ENCODE measurements at places on chromosomes 2 and 18.

DNA sequence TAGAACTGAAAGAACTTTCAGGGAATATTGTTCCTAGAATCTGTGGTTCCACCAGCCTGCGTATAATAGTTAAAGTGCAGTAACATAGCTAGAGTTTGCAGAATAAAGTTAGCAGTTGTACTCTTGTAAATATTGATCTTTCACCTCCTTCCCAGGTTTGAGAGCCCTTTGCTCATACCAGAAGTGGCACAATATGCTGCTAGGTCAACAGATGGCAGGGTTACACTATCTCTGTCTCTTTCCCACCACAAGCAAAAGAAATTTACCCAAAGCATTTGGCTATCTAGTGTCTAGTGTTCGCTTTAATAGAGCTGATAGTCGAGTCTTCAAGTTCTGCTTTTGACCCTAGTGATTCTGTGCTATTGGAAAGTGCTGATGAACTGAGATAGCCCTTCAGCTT, 119.0 kb upstream of the KLHL14 start:
- no peak for DNase-seq

GRCh38 chr18:3148930-3149535, 70.7 kb downstream of the MYOM1 start:
- DNase-seq, result no peak

DNA sequence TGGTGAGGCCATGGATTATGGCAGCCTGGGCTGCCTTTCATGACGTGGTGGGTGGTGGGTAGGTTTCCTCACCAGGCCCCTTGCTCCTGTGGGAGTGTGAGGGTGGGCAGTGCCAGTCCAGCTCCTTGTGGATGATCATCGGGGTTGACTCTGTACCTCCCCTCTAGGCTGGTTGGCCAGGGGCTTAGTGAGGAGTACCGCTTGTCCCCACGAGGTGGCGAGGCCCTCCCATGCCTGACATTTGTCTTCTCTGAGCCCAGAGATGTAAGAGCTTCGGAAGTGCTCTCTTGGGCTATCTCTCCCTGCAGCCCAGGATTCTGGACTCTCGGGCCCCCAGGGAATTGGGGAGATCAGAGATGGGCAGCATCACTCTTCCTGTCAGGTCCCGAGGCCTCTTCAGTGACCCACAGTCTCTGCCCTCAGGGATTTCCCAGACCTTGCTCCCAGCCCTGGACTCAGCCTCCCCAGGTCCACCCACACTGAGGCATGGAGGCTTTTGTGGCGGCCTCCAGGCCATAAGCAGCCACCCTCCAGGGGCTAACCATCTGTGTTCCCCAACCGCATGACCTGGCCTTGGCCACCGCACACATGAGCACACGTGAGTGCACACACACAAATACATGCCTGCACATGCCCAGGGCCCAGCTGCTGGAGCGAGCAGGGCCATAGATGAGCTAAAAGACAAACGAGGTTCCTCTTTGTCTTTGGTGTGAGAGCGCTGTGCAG, 6.5 kb downstream of the SPR start:
- peak; percentile 80 for DNase-seq

GRCh38 chr2:102111823-102112222, 30.7 kb upstream of the IL1R1 start:
- no peak for DNase-seq

- no peak for DNase-seq
Measured at GRCh38 chr2:63192169-63192888, 141.7 kb downstream of the OTX1 start.

- no peak for DNase-seq
Measured at GRCh38 chr18:68854786-68855391, 57.0 kb downstream of the CCDC102B start.

DNA sequence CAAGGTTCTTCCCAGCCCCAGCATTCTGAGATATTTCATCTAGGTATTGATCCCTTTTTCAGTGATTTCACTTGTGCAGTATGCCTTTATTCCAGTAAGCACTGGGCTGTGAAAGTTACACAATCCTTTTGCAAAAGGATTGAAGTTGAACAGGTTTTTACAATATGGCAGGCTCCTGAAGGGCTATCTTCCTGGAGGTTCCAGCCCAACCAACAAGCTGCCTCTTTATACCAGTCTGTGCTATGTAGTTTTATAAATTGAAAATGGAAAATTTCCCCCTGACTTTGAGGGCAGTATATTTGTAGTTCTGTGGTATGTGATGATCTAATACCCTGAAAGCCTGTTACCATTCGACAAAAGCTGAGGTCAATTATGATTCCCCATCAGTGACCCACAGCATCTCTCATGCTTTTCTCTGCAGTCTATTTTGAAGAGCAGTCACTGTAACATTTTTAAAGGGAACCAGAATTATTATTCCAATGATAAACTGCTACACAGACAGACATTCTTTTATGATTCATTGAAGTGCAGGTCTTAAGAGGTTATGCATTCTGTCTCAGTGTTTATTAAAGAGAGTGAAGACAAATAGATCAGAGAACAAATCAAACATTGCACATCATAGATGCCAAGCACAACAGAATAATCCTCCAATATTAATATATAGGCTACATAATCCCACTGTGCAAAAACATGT, 35.2 kb upstream of the STPG4 start:
- peak; percentile 44 for DNase-seq

GRCh38 chr2:72175636-72176035, 28.0 kb upstream of the CYP26B1 start:
- no peak for DNase-seq

DNA sequence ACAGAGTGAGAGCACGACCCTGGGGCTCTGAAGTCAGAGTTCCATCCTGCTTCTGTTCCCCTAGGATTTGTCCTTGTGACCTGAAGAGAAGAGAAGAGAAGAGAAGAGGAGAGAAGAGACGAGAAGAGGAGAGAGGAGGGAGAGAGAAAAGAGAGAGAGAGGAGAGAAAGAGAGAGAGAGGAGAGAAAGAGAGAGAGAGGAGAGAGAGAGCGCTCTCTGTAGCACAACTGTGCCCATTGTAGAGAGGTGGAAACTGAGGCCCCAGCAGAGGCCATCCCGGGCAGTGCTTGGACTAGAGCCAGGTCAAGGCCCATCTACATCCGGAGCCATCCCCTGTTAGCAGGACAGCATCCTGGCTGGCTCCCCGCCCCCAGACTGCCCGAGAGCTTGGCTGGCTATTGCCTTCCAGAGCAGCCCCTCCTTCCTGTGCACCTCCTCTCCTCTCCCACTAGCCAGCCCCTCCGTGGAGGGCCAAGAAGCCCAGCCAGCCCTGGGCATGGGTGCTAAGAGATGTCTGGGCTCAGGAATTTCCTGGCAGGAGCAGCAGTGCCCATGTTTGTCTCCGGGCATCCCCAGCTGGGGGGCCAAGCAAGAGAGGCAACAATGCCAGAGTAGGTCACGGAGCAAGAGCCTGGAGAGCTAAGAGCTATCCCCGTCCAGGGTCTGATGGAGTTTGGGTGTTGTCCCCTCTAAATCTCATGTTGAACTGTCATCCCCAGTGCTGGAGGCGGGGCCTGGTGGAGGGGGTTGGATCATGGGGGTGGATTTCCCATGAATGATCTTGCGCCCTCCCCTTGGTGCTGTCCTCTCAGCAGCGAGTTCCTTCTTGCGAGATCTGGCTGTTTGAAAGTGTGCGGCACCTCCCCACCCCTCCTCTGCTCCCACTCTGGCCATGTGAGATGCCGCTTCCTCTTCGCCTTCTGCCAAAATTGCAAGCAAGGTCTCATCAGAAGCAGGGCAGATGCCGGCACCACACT, 18.2 kb upstream of the GPR55 start:
- no peak for DNase-seq

DNA sequence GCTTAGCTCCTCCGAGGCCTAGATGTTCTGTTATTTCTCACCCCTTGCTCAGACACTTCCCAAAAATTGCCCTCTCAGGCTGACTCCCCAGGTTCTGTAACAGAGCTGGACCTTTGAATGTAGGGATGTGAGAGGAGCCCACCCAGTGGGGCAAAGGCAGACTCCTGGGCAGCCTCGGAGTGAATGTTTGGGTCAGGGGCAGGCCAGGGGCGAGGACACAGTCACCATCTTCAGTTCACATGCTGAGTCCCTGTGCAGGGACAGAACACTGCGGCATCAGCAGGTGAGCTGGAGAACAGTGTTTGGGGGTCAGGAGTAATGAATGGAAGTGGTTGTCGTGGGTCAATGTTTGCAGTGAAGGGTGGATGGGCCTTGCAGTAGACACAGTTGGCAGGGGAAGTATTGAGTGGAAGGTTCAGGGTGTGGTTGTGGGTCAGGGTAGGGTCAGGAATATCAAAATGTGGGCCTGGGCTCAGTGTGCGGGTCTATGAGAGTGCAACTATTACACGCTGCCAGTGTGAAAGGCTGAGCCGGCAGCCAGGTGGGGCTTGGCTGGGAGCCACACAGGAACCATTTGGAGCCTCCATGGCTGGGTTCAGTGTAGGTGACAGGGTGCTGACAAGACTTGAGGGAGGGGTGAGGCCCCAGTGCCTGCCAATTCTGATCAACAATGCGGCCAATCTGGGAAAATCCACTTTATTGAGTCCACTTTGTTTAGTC, 4.4 kb downstream of the IHH start:
- no peak for DNase-seq

- DNase-seq, result no peak
Measured at GRCh38 chr2:1979569-1979968, 235.3 kb upstream of the PXDN start.

GRCh38 chr2:9241233-9241632, 34.6 kb downstream of the ASAP2 start:
- DNase-seq, result no peak

Data from Caco-2 (cell line).